ENCODE measurements at places on chromosomes 6 and 20.

- no peak for DNase-seq
Observed at GRCh38 chr20:11227602-11228001, 553.8 kb upstream of the JAG1 start.

DNA sequence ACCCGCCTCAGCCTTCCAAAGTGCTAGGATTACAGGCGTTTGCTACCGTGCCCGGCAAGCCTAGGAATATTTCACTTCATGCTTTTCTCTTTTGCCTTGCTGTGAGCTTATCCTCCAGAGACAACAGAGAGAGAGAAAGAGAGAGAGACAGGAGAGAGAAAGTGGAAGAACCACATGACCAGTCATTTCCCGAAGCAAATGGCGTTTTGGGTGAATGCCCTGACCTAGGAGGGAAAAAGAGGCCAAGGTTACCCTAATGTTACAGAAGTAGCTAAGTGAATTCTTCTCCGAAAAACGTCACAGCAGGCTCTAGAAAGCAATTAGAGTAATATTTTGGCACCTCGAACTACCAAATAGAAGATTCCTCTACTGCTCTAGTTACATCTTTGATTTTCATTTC lies 9.1 kb downstream of the SGK1 start:
- DNase-seq: no peak

DNA sequence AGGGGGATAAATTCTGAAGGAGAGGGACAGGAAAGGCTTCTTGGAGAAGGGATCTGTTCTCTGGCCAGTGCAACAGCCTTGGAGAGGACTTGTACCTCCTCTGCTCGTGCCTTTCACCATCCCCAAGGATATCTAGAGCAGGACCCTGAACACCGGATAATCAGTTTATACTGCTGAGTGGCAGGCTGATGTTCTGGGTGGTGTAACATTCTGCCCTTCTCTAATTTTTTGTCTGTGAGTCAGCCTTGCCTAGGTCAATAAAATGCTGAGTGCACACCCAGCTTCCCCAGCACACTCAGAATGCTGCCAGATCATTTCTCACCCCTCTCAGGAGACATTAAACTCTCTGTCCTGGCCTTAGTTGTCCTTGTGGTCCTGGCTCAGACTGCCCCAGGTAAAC lies at the start of gene DEFB115:
Gene DEFB115 (plus strand): TSS at position 301 of the 400 bp plus-strand sequence. CDS start 0 bp downstream, at position 301.
- DNase-seq: no peak

- no peak for DNase-seq
Observed at GRCh38 chr6:30135757-30136156, at the start of gene TRIM40. Gene TRIM40, plus strand, starts transcription at chr6:30136140. Its CDS starts 897 bp downstream, at chr6:30137037.

DNA sequence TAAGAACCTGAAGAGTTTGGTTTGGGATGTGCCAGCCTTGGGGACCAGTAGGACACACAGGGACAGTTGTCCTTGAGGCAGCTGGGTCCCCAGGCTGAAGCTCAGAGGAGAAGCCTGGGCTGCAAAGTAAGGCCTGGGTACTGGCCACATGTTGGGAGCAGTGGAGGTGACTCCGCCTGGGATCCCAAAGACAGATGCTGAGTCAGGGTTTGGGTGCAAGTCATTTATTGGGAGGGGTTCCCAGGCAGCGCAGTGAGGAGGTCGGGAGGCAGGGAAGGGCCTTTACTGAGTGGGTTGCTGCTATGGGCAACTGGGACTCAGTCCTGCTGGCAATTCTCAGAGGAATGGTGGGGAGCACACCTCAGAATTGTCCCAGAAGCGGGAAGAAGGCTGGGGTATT lies 12.4 kb downstream of the BPI start:
- no peak for DNase-seq

- DNase-seq: no peak
Observed at GRCh38 chr20:47659904-47660601, 125.2 kb downstream of the SULF2 start.

DNA sequence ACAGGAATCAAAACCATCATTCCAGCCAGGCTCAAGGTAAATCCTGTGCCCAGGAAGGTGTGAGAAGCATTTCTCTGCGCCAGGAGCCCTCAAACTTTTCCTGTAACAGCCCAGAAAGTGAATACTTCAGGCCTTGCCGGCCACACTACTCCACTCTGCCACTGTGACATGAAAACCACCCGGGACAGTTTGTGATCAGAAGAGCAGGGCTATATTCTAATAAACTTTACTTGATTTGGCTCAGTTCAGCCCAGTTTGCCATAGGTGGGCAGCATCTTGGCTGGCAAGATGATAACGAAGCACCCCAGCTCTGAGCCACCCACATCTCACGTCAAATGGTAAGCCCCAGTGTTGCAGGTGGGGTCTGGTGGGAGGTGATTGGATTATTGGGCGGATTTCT lies 249.4 kb downstream of the DLL1 start:
- DNase-seq: no peak

DNA sequence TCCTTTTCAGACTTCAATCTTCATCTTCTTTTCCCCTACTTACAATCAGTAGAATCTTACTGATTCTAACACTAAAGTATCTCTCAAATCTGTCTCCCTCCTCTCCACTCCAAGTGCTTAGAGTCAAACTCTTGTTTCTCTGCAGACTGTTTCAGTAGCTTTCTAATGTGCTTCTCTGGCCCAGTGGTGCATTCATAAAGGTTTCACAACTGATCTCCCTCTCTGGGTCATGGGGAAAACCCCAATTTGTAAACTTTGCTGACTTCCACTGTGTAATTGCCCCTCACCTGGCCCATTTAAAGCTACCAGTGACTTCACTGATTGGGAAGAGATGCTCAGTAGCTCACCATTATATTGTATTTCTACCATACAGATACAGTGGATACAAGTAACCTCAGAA lies 183.6 kb downstream of the FAXC start:
- DNase-seq: no peak

DNA sequence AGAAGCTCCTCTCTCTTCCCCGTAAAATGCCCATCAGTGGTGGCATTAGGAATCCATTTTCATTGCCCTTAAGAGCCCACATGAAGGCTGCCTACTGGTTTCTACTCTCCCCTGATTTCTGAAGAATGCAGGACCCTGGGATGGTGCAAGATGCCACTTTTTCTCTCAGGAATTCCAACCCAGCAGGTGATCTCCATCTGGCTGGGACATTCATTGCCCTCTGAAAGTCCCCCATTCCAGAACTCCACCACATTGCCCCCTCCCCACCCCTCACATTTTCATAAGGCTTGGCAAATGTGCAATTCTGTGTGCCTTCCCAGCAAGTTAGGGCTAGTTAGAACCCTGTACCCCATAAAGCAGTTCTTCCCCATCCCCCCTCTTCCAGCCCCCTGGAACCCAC lies 88.0 kb downstream of the BANF2 start:
- no peak for DNase-seq

DNA sequence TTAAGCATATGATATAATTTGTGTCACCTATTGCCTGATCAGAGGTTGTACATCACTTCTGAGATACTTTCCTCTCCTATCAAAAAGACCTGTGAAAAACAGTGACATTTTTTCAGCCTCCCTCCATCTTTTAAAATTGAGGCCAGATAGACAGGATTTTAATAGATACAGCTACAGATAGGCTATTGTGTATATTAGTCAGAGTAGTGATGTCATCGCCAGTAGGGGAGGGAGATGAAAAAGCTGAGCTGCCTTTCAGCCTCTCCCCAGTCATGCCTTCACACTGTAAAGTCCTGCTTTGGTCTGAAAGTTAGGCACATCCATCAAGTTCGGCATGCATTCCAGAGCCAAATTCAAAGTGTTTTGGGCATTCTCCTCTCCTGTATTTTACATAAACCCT lies 7.9 kb upstream of the PABPC1L start:
- no peak for DNase-seq

GRCh38 chr20:37807471-37808232 lies 95.3 kb upstream of the VSTM2L start:
- DNase-seq: no peak

GRCh38 chr20:25308671-25309394 lies 60.9 kb downstream of the PYGB start:
- no peak for DNase-seq

- DNase-seq: no peak
Observed at GRCh38 chr20:36030149-36030548, 61.8 kb downstream of the CNBD2 start.

DNA sequence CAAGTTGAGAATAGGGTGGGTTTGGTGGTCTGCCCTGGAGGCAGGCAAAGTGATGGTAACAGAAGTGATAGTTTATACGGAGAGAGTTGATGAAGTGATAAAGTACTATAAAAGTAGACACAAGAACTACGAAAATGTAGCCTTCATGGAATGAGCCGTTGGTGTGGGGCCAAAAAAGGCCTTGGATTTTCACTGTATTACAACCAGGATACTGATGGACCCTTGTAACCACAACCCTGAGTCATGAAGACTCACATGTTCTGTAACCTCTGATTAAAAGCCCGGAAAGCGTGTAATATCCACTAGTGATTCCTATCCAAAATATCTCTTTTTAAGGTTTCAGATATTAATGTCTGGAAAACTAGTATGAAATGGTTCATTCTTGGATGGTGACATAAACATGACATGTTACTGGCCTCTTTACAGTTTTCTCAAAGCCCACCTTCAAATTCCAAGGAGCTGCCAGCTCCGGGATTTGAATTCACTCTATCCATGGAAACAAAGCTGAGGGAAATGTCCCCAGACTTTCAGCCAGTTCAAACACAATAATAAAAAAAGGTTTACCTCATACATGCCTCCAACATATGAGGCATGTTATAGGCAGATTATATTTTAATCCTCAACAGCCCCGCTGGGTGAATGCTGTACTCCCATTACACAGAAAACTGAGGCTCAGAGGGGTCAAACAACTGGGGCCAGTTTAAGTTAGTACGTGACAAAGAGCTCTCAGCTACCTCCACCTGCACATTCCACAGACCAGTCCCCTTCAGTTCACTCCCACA lies 55.4 kb downstream of the MRPL14 start:
- DNase-seq: no peak

- no peak for DNase-seq
Observed at GRCh38 chr20:32655903-32656512, 17.7 kb downstream of the C20orf203 start.

DNA sequence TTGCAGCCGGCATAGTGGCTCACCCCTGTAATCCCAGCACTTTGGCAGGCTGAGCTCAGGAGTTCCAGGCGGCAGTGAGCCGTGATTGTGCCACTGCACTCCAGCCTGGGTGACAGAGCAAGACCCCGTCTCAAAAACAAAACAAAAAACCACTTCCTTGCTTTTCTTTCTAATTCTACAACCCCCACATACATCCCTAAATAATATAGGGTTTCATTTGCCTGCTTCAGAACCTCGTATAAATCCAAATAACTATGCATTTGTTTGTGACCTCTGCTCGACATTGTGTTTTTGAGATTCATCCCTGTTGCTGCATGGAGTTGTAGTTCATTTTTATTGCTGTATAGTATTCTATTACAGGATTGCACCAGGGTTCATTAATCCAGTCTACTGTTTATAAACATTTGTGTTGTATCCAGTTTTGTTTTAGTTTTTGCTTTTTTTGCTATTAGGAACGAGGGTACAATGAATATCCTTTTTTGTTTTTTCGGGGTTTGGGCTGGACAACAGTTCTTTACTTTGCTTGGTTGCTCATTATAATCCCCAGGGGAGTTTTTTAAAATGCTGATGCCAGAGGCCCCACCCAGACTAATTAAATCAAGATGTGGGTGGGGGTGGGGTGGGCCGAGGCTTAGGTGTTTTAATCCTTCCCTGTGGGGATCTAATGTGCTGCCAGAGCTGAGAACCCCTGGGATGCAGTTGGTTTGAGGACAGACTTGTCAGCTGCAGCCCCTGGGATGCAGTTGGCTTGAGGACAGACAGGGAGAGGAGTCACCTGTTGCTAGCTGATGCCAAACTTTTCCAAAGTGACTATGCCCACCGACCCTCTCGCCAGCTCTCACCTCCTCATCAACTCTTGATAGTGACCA lies 2.4 kb upstream of the SNAI1 start:
- DNase-seq: no peak

- DNase-seq: no peak
Observed at GRCh38 chr6:149890629-149891045, 7.3 kb downstream of the RAET1E start.

DNA sequence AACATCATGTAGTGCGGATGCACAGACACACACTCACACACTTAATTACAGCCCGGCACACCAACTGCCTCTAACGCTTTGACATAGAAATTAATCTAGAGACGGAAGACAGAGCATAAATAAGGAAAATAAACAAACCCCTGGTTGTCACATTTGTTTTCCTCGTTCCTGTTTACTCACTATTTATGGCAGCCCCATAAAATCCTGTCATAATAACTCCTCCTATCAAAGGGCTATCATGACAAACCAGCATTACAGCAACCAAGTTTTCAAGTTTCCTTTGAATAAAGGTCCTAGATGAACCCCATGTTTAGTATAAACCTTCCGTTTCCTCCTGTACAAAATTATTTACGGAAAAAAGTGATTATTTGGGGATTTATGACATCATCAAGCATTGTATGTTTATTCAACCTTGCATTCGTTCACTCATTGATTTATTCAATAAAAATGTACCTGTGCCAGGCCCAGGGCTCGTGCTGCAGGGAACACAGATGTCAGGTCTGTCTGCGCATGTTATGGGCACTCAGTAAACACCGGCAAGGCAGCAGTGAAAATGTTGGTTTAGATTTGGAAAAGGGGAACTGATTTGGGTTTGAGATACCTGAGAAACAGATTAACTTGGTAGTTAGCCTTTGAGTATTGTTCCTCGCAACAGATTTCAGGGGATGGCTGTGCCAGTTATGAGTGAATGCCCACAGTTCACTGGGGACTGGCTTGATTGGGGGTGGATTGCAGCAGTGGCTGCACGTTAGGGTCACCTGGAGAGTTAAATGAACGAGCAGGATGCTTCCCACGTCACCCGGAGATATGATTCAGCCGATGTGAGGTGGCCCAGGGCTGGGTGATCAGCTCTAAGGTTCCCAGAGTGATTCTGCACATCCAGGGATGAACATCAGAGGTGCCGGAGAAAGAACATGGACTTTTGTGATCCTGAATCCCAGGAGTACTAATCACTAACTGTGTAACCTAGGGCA lies 295.3 kb upstream of the FOXQ1 start:
- DNase-seq: no peak

DNA sequence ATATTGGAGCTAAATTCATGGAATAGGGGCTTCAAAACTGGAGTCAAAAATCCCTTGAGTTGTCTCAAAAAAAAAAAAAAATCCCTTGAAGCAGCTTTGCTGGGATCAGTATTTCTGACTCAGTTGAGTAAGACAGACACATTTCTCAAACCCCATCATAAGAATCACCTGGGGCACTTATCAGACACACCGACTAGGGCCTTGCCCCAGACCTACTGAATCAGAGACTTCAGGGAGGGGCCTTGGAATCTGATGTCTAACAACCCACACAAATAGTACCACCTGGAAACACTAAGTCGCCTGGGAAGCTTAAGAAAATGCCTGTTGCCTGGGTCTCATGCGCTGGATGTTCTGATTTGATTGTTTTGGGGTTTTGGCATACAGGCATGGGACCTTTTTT lies 44.9 kb upstream of the RNF144B start:
- DNase-seq: no peak

GRCh38 chr20:61891916-61892649 lies 173.6 kb downstream of the TAF4 start:
- DNase-seq: no peak
